ENCODE measurements at places on chromosomes 7 and 10.

GRCh38 chr7:65250216-65250615 lies 123.4 kb upstream of the ZNF92 start:
- DNase-seq = no peak

GRCh38 chr7:106747804-106748203 lies 86.8 kb upstream of the CCDC71L start:
- DNase-seq = no peak

- DNase-seq = peak; percentile 19
Observed at GRCh38 chr7:130150587-130150986, 54.6 kb downstream of the TMEM209 start.

GRCh38 chr7:108345710-108346336 lies 110.4 kb downstream of the NRCAM start:
- DNase-seq = no peak

DNA sequence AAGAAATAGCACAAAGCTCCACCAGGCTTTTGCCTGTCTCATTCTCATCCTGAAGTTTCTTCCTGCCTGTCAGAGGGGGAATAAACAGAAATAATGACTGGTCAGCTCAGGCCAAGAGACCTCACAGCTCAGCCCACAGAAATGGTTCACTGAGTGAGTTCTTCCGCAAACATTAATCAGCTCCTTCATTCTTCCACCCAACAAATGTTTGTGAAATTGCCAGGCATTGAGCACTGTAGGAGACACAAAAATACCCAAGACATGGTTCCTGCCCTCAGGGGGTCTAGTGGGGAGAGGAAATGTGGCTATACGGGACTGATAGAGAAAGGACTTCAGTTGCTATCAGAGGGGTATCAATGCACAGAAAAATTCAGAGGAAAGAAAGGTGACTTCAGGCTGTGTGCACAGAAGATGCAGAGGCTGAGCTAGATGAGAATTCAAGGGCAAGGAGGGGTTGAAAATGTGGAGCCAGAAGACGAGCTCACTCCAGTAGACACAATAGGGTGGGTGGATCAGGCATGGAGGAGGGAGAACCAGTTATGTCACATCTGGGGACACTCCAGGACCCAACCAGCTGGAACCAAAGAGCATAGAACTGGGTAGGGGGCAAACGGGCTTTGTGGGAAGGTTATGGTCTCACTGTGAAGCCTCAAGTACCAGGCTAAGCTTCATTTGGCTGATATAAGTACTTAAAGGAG lies 20.9 kb downstream of the MYOF start:
- DNase-seq = no peak

GRCh38 chr7:159127691-159128642 lies 16.7 kb downstream of the VIPR2 start:
- no peak for DNase-seq

DNA sequence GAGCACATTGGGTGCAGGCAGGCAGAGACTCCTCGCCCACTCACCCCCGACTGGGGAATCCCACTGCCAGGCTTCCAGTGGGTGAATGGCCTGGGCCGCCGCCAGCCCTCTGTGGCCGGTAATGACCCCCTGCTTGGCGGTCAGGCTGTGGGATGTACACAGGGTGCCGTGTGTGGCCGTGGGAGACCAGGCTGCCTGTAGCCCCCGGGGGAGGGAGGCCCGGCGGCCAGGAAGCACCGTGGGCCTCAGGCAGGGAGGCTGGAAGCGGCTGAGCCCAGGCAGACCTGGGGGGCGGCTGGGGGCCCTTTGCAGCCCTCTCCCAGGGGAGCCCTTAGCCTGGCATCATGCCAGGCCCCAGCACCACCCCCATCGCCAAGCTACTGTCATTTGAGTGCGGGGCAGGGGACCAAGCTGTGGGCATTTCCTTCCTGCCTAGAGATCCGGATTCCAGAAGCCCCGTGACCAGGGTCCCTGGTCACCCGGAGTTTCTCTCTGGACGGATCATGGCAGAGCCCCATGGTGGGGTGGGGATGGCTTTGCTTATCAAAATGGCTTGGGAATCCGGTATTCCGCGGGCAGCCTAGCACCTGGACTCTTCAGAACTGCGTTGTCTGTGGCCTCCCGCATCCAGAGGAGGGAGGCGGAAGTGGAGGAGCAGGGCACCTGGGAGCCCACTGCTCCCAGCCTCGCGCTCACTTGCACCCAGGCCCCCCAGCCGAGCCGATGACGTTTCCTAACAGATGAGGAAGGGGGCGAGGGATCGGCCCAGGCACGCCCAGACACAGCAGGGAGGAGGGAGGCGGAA lies 1.1 kb downstream of the TTYH3 start:
- no peak for DNase-seq

- DNase-seq = no peak
Observed at GRCh38 chr10:127115100-127115499, 81.3 kb downstream of the INSYN2A start.

DNA sequence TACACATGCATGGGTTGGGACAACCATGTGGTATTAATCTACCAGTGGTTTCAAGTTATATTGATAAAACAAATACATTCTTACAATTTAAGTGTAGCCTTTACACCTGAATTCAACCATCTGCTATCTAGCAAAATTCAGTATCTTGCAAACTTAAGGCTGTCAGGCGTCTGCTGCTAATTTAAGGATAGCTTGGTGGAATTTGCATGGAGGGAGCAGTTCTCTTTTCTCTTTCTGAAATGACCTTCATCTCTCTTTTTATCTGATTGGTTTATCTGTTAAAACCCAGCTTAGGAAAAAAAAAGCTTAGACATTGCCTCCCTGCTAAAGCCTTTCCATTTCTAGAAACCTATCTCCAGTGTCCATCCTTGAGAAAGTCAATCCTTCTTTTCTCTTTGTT lies 102.3 kb downstream of the ZEB1 start:
- no peak for DNase-seq

GRCh38 chr10:44325157-44325556 lies 59.7 kb downstream of the CXCL12 start:
- no peak for DNase-seq

GRCh38 chr7:90892213-90892612 lies 296.1 kb downstream of the CDK14 start:
- DNase-seq = no peak

GRCh38 chr10:54607983-54608382 lies 193.0 kb downstream of the PCDH15 start:
- no peak for DNase-seq

DNA sequence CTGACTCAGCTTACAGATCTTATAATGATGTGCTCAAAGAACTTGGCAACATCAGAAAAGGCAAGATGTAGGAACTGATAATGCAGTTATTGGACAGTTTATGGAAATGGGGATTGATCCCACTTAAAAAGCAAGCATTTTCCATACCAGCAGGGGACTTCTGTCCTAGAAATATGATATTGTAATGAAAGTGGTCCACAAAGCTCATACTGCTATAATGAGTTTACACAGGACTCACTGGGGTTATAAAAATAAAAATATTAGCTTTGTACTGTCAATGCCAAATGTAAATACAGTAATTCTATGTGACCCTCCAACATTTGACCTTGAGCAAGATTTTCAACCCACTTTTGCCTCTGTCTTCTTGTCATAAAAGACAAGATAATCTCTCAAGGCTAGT lies 145.5 kb upstream of the SEM1 start:
- no peak for DNase-seq

GRCh38 chr10:24958721-24959381 lies 6.4 kb upstream of the PRTFDC1 start:
- no peak for DNase-seq

GRCh38 chr10:62812672-62813439 lies 3.3 kb downstream of the EGR2 start:
- DNase-seq = no peak

GRCh38 chr10:43863859-43864591 lies 215.3 kb upstream of the ZNF32 start:
- no peak for DNase-seq

GRCh38 chr7:36082910-36083309 lies 70.1 kb upstream of the EEPD1 start:
- no peak for DNase-seq

- no peak for DNase-seq
Observed at GRCh38 chr7:1545417-1546246, 10.4 kb downstream of the TMEM184A start.

- no peak for DNase-seq
Observed at GRCh38 chr7:153072806-153073205, 313.3 kb downstream of the ACTR3B start.

GRCh38 chr7:105389088-105389650 lies 448 bp upstream of the SRPK2 start:
- DNase-seq = peak; percentile 63

GRCh38 chr10:58972576-58973234 lies 203.7 kb upstream of the PHYHIPL start:
- DNase-seq = no peak

GRCh38 chr7:70693686-70694433 lies 438.1 kb upstream of the GALNT17 start:
- peak; percentile 60 for DNase-seq

- DNase-seq = no peak
Observed at GRCh38 chr7:44279286-44279685, 46.1 kb downstream of the CAMK2B start.

- DNase-seq = no peak
Observed at GRCh38 chr7:116932566-116932965, 20.7 kb upstream of the ST7 start.

DNA sequence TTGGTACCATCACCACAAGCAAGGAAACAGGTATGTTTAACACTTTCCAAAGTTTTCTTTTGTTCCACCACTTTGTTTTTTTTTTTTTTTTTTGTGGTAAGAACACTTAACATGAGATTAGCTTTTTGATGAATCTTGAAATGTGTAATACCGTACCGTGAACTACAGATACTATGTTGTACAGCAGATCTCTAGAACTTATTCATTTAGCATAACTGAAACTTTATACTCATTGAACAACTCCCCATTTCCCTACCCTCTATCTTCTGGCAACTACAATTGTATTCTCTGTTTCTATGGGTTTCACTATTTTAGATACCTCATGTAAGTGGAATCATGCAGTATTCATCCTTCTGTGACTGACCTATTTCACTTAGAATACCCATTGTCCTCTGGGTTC lies 162.7 kb upstream of the ITGB1 start:
- no peak for DNase-seq

- DNase-seq = no peak
Observed at GRCh38 chr7:124440081-124440480, 325.5 kb downstream of the GPR37 start.

DNA sequence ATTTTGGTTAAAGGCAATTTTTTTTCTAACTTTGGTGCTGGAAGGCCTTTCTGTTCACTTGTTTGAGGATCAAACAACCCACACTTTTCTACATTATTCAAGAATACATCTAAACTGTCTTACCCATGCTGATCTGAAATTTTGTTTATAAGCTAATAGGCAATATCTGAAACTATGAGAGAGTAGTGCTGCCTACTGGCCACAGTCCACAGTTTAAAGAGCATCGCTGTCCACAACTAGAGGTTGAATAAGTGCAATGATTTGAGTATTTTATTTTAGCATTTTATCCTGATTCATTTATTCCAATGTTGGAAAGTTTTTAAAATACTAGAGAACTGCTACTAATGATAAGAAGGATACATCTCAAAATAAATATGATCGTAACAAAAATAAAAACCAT lies 306.9 kb downstream of the ELMO1 start:
- DNase-seq = no peak

GRCh38 chr7:102875700-102876295 lies 37.0 kb upstream of the LRRC17 start:
- DNase-seq = no peak

DNA sequence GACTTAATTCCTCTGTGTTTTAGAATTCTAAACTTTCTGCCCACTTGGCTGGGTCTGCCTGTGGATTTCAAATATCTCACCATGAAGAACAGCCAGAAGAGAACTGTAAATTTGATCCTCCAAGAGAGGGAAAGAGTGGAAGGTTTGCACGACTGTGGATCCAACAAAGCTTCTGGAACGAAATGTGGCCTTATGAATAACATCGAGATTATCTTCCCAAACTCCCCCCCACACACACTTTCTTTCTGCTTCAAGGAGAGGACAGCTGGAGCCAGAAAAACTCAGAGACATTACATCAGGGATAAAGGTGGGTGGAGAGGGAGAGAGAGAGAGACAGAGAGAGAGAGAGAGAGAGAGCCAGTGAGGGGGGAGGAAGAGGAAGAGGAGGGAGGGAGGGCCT lies 570.1 kb upstream of the MGMT start:
- no peak for DNase-seq

- DNase-seq = no peak
Observed at GRCh38 chr7:1901431-1902210, 231.5 kb downstream of the ELFN1 start.

DNA sequence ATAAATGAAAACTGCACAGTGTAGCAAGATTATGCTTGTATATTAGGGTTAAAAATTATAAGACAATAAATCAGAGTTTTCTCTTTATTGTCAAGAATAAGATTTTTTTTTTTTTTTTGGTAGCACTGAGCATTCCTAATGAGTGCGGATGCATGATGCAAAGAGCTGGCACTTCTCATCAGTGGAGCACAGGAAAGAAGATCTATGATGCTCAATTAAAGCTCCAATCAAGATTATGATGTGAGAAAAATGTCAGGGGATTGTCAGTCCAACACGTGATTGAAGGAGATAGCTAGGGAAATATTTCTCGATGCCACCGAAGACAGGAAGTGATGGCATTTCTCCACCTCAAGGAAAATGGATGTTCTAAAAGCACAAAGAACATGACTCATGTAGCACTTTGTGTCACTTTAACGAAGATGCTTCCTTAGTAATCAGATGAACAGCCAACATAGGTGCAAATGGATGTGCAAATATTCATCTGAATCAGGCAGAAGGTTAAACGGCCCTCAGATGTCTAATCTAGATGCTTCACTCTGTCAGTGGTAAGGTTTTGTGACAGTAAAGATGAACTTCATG lies 240.9 kb downstream of the THSD7A start:
- DNase-seq = no peak

DNA sequence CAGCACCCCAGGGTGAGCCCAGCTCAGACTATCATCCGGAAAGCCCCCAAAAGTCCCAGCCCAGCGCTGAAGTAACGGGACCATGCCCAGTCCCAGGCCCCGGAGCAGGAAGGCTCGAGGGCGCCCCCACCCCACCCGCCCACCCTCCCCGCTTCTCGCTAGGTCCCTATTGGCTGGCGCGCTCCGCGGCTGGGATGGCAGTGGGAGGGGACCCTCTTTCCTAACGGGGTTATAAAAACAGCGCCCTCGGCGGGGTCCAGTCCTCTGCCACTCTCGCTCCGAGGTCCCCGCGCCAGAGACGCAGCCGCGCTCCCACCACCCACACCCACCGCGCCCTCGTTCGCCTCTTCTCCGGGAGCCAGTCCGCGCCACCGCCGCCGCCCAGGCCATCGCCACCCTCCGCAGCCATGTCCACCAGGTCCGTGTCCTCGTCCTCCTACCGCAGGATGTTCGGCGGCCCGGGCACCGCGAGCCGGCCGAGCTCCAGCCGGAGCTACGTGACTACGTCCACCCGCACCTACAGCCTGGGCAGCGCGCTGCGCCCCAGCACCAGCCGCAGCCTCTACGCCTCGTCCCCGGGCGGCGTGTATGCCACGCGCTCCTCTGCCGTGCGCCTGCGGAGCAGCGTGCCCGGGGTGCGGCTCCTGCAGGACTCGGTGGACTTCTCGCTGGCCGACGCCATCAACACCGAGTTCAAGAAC lies 1.1 kb downstream of the VIM start:
- DNase-seq = peak; percentile 48

DNA sequence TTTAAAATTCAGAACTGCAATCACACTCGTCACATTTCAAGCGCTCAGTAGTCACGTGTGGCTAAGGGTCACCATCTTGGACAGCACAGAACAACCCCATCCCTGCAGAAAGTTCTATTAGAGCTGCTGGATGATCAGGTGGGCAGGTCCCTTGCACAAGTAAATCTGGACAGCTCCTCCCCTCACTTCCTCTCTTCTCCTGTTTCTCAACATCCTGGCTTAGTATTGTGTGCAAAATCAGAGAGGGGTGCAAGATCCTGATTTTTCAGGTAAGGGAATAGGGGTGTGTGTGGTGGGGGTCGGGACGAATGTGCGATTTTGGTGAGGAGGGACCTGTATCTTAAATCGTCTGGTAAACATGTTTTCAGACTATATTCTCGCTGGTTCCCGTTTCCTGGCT lies at the start of gene GIMAP4:
GIMAP4 (plus strand) TSS at position 222 of the 400 bp plus-strand sequence. CDS start 2,512 bp downstream, outside the sequence.
- DNase-seq = no peak
